ENCODE measurements at places on chromosomes 3 and 15.

DNA sequence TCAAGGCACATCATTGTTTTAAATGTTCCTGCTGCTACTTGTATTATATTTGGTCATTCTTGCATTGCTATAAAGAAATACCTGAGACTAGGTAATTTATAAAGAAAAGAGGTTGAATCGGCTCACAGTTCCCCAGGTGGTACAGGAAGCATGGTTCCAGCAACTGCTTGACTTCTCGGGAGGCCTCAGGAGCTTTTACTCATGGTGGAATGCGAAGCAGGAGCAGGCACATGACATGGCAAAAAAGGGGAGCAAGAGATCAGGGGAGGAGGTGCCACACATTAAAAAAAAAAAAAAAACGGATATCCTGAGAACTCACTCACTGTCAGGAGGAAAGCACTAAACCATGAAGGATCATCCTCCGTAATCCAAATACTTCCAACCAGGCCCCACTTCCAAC lies 286.9 kb upstream of the PLSCR5 start:
- no peak for DNase-seq

GRCh38 chr15:45048794-45049631 lies 26.0 kb downstream of the SORD start:
- no peak for DNase-seq

DNA sequence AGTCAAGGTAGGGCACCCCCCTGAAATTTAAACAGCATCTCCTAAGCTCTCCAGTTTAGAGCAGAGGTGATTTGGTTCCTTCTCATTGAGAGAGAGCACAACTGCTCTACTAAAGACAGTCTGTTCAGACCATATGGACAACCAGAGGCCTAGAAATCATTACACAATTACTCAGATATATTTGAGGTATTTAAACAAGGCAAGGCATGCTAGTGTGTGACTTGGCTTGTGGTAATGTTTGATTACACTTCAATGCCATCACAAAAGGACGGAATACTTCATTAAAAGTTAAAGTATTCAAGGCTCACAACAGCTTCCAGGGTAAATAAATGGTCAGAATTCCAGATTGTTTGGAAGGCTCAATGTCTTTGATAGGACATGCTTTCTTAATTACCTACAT lies 110.2 kb downstream of the LRTM1 start:
- DNase-seq: no peak

DNA sequence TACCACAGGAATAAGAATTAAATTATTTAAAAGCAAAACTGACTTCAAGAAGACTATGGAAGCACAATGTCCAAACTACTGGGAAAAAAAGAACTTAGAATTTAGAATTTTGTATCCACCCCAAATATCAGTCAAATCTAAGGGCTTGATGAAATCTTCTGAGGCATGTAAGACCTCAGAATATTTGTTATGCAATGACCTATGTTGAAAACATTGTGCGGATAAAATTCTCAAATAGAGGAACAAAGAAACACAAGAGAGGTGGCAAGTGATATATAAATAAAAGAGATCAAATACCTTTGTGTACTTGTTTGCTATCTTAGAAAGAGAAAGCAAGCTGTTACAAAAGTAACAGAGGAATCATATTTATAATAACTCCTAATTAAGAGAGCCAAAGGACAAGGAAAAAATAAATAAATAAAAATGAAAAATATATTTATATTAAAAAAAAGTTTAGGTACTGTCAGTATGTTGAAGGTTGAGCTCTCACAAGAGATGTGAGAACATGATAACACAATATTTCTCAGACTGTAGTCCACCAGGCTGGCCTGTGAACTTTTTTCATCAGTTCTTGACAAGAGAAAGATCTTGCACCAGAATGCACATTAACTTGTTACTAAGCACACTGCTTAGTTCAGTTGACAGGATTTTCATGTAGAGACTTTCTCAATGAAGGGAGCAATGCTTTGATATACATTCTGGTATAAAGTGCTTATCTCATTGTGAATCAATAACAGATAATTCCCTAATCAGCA lies 50.0 kb downstream of the CPA3 start:
- DNase-seq: no peak

DNA sequence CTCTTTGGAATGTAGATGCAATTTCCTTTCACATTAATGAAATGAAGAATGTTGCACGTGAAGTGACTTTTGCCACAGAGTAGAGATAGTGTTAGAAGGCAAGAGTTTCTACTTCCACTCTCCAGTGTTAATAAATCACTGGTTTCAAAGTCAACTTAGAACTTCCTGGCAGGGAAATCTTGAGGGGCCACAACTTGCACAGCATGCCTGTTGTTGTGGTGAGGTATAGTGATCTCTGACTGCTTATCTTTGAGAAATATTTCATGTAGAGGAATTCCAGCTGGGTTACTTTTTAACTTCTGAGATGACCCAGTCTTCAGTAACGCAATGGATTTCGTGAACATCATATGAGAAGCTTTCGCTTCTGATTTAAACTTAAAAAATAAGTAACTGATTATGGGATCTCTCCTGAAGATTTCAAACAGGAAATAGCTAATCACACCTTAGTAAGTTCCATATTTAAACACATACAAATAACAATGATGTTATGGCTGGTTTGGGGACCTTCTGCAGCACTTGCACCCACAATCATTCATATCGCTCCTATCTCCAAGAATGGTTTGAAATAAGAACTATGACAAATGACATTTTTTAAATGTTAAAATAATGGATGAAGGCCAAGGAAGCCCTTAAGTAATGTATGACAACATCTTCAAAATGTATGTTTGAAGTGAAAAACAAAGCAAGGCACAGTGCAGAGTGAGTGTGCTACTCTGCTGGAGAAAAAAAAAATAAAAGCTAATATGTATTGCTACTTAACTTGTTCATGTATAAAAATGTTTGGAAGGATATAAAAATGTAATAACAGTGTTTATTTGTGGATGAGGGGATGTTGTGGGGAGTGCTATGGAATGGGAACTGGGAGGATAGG lies 726.5 kb upstream of the NECTIN3 start:
- no peak for DNase-seq

- DNase-seq: no peak
Observed at GRCh38 chr3:121430664-121431215, 115.0 kb downstream of the POLQ start.

DNA sequence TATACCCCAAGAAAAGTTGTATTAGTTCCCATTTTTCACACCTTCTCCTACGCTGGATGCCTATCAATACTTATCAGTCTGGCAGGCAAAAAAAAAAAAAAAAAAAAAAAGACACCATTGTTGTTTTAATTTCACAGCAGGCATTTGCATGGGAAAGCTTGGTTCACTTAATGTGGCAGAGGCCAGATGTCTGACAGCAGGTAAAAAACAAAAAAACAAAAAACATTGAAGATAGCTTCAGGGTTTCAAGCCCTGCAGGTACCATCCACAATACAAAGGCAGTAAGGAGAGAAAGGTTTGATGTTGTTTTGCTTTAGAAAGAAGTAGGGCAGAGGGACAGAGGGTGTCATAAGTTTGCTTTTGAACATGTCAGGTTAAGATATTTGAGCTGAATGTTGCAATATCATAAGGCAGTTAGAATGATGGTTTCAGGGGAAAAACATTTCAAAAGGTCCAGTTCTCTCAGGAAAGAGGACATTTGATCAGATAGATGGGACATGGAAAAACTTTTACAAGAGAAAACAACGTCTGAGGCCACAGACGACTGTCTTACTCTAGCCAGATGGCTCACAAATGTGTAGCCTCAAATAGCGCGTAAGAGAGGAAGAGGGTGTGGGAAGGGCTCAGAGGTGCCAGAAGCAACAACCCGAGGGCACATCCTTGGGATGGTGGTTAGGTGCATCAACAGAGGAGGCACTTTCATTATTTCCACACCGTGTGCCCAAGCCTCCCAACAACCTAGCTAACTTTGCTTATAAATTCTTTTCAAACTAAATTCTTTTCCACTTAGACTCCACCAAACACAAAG lies 25.7 kb downstream of the PCOLCE2 start:
- DNase-seq: no peak

DNA sequence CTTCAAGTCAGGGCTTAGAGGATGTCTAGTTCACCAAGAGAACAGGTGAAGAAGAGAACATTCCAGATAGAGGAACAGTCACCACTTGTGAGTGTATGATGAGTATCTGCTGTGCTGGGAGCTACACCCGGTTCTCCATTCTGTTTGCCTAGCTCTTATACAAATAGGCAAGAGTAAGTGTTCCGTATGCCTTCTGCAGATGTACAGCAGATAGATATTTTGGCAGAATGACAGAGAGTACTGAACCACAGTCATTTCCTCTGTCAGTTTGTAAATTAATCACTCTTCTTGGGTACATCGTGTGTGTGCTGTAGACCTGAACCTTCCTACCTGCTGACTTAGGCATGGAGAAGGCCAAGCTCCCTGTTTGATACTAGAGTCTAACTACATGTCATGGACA lies 108.3 kb upstream of the CTDSPL start:
- no peak for DNase-seq

GRCh38 chr3:45011756-45012508 lies 14.2 kb upstream of the CLEC3B start:
- no peak for DNase-seq

- no peak for DNase-seq
Observed at GRCh38 chr3:69907554-69907953, 92.0 kb upstream of the SAMMSON start.

- no peak for DNase-seq
Observed at GRCh38 chr3:62970648-62971047, 95.4 kb upstream of the CADPS start.

GRCh38 chr3:14147617-14148016 lies 22.8 kb downstream of the TMEM43 start:
- DNase-seq: no peak

- DNase-seq: no peak
Observed at GRCh38 chr15:62975515-62975914, 67.0 kb upstream of the TPM1 start.

- no peak for DNase-seq
Observed at GRCh38 chr15:78422571-78423340, 15.3 kb upstream of the IREB2 start.

GRCh38 chr3:46236294-46237054 lies 5.8 kb upstream of the CCR3 start:
- no peak for DNase-seq

GRCh38 chr3:51621091-51621892 lies 49.8 kb upstream of the TEX264 start:
- no peak for DNase-seq

DNA sequence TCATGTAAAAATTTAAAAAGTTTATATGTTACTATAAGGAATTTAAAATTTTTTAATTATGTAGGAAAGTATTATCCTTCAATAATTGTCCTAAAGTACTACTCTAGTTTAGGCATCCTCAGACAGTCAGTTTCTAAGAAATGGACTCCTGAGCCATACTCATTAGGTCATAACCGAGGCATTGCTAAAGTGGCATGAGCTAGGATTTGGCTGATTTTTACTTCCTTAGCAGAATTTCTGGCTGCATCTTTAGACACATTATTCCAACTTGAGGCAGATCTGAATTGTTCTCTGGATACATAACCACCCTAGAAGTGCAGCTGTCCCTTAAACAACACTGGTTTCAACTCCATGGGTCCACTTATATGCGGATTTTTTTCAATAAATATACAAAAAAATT lies 38.3 kb downstream of the IFT57 start:
- DNase-seq: no peak
